Activated CD4-positive, alpha-beta T cell treated with anti-CD3 and anti-CD28 coated beads for 36 hours (primary cell): ENCODE measurements at places on chromosomes 13 and 19.
A peak's percentile ranks its signal among the peaks of the same experiment; 100 is the strongest.

- DNase-seq, result no peak
These were observed 36.5 kb upstream of the CLDN10 start for GRCh38 chr13:95516021-95516420.

GRCh38 chr13:28499609-28500008 lies 4.7 kb upstream of the FLT1 start:
- no peak for DNase-seq

DNA sequence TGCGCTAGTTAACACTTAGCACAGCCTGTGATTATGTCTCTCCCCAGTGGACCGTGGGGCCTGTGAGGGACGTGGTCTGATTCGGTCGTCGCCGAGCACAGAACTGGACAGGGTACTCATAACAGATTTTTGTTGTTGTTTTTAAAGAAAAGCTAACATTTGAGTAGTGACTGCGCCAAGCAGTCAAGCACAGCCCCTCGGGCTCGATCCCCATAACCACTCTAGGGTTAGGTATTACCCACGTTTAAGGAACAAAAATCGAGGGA lies 805 bp upstream of the PTOV1 start:
- DNase-seq, result no peak

GRCh38 chr13:44967704-44968433 lies 21.4 kb downstream of the NUFIP1 start:
- DNase-seq, result no peak

GRCh38 chr13:103097366-103097928 lies 31.2 kb upstream of the SLC10A2 start:
- DNase-seq, result no peak

GRCh38 chr13:91397595-91397994 lies 826 bp upstream of the GPC5 start:
- DNase-seq, result no peak

GRCh38 chr19:48858984-48859710 lies 9.3 kb downstream of the PLEKHA4 start:
- DNase-seq, result peak; percentile 92

GRCh38 chr19:49585023-49585422 lies 3.9 kb downstream of the PRRG2 start:
- DNase-seq, result no peak

DNA sequence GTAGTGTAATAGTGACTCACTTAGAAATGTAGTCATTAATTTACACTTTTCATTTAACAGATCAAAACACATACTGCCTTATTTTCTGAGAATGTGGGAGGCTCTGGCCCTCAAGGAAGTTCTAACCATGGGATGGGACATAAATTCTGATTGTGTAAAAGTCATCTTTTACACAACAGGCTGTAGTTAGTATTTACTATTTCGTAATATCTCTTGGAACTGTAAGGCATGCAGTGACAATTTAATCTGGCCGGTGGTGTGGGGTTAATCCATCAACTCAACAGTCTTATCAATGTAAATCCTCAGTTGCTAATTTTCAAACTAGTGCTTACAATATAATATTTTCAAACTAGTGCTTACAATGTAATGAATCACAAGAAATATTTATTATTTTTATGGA lies 1599.2 kb downstream of the EFNB2 start:
- no peak for DNase-seq

DNA sequence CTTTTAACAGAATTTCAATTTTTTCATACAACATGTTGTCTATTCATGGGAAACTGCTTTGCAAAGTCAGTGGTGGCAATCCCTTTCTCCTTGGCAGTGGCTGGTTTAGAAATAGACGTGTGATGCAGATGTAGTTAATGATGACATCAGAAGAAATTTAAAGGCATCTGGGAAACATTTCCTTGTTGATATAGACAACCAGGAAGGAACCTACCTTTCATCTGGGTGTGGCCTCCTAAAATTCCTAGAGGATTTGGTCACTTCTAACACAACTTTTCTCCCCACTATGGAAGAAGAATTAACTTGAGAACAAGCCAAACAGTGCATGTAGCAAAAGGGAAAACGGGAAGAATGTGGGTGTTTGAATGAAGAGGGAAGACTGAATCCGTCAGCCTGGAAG lies 102.8 kb downstream of the EFNB2 start:
- no peak for DNase-seq

GRCh38 chr13:72728290-72728605 lies 525 bp downstream of the BORA start:
- DNase-seq, result no peak

DNA sequence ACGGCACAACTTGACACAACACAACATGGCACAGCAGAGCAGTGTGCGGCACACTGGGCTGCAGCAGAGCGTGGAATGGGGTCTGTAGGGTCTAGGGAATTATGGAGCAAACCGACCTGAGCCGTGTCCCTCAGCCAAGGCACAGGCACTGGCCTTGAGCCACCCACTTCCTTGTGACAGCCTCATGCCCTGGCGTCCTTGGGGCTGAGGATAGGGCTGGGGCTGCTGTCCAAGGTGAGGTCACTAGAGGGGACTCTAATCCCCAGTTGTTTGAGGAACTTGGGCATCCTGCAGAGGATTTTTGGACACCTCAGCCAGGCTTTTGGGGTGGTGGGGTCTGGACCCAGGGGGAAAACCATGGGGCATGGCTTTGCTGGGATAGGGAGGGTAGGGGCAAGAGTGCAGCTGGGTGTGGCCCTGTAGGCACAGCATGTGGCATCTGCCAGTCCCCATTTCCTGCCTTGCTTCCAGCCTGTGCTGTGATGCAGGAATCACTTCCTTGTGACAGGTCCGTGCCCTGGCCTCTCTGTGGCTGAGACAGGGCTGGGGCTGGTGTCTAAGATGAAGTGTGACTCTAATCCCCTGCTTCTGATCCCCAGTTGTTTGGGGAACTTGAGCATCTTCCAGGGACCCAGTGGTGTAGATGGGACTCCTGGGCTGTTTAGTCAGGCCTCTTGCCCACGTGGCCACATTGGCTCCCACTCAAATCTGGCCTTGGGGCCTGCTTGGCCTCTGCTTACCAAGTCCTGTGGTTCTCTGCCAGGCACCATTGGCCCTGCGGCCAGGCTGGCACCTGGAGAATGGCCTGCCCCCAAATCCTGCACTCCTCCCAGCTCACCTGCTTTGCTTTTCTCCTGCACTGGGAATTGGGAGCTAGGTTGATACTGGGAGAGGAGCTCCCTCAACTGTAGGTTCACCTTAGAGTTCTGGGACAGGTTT lies 78.5 kb downstream of the SCGB2B2 start:
- DNase-seq, result no peak

- no peak for DNase-seq
These were observed 21.9 kb downstream of the ANKRD27 start for GRCh38 chr19:32652894-32653598.

DNA sequence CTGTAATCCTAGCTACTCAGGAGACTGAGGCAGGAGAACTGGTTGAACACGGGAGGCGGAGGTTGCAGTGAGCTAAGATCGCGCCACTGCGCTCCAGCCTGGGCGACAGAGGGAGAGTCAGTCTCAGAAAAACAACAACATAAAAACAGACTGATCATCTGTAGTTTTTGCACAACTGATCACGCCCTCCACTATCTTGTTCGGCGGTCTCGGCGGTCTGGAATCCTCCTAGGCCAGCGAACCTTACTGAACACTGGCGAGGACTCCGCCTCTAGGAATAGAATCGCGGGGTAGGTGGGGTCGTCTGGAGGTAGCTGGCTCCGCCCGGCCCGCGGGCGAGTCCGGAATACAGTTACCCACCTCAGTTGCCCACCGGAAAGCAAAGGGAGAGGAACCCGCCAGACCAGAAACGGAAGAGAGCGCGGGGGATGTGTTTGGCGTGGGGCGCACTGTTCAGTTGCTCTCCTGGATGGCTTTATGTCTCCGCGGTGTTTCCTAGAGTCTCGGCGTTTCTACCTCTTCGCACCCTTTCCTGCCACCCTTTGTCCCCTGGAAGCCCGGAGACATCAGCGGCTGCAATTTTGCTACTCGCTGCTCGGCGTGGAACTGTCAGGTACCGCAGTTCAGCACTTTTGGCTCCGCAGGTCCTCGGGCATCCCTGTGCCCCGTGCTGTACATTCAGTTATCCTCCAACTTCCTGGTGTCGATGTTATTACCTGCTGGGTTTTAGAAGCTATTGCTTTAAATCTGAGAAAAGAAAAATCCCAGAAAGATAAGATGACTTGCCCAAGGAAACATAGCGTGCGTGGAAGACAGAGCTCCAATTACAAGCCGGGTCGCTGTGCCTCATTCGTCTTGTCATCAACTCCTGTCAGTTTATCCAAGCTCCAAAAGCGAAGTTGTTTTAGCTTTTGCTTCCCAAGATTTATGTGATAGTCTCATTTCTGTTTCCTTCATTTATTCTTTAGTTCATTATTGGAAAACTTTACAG lies 24.9 kb upstream of the HNRNPA1L2 start:
- peak; percentile 91 for DNase-seq

GRCh38 chr13:88862095-88862620 lies 1191.0 kb downstream of the SLITRK5 start:
- DNase-seq, result no peak

DNA sequence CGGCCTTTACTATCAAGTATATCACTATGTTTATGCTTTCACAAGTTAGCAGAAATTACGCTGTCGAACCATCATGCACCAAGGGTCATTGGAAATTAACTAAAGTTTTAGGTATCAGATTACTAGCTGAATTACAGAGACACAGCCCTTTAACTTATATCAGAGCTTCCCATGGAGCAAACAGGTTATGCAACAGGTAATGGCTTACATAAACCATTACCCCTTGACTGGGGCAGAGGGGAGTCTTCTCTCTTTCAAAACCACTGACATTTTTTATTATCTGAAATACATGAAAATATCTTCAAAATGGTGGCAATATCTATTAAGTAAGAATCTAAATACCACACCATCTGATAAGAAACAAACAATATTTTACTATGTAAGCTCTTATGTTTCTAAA lies 1692.9 kb upstream of the SLC10A2 start:
- no peak for DNase-seq

DNA sequence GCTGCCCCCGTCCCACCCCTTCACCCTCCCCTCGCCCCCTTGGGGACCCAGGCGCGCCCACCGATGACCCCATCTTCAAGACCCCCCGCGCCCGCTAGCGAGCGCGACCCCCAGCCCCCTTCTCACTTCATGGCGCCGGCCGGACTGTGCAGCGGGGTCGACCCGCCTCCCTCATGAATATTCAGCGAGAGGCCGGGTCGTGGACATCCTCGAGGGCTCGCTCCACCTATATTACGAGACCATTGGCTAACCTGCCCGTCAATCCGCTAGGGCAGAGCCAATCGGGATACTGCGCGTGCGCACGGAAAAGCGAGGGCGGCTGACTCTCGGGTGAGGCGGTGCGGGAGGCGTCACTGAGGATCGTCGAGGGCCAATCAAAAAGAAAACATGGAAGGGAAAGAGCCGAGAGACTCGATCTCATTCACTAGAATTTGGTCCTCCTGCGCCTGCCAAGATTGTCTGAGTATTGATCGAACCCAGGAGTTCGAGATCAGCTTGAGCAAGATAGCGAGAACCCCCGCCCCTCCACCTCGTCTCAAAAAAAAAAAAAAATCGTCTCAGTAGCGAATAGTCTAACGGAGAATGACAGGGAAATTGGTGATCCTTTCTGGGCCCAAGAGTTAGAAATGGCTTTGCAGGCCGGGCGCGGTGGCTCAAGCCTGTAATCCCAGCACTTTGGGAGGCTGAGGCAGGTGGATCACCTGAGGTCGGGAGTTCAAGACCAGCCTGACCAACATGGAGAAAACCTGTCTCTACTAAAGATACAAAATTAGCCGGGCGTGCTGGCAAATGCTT lies at the start of gene ERCC2:
TSS of gene ERCC2 (minus strand) at position 164 of the 795 bp plus-strand sequence. CDS start at position 131, 33 bp downstream.
- DNase-seq, result peak; percentile 100

DNA sequence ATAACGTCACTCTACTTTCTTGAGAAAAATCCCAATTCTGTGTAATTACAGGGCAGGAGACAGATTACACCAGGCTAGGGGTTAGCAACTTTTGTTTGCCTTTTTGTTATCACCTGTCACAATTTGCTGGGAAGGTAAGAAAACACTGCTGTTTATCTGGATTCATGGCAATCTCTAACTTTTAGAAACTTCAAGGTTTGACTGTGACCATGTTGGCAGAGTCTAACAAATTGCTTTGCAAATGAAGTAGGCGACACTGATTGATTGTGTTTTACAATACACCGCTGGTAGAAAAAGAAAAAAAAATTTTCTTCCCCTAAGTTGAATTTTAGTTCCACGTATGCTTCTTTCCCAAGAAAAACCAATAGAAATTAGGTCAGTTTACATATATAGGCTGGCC lies 10.4 kb upstream of the PDX1 start:
- no peak for DNase-seq

DNA sequence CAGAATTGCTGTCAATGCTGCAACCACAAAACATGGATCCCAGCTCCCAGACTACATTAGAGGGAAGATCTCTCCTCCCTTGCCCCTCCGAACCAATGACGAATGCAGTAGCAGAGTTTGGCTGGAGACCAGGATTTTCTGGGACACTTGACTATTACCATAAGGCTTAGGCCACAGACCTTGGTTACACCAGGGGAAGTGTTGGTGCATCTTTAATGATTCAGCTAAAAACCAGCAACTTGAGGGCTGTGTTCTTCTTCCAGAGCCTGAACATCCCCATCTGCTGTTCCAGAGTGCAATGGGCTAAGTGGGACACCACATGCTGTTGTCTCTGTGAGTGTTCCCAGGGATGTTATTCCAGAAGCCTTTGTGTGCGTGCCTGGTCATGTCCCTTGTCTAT lies 528.2 kb downstream of the LMO7 start:
- no peak for DNase-seq

GRCh38 chr13:21218351-21219035 lies 42.0 kb downstream of the MRPL57 start:
- no peak for DNase-seq
